ENCODE measurements at places on chromosomes 4 and X. TPM values are rescaled to one million over a fixed set of nuclear protein-coding genes. Genes with fewer than 3 reads are reported as not detected.

Gene AMTN
- 3.3 TPM for total RNA-seq

Gene AR
- 3.9 TPM for total RNA-seq

Gene TREX2
- 1.1 TPM for total RNA-seq

Gene MANBA
- total RNA-seq: 57.0 TPM

Gene APEX2
- total RNA-seq: 13.5 TPM

Gene TENM3
- 5.6 TPM for total RNA-seq

Gene AFM
- not detected for total RNA-seq

Gene MSANTD1
- total RNA-seq: 1.1 TPM

Gene CLCN5
- 19.5 TPM for total RNA-seq

Gene GK
- total RNA-seq: 27.9 TPM

Gene SLC49A3
- total RNA-seq: 23.2 TPM

Gene TCEAL7
- total RNA-seq: 3.5 TPM

Gene TAF7L
- not detected for total RNA-seq

Gene NPY2R
- total RNA-seq: not detected

Gene FAM184B
- 0.18 TPM for total RNA-seq

Gene WAS
- total RNA-seq: 16.4 TPM

Gene HSPA4L
- 8.3 TPM for total RNA-seq

Gene NAP1L3
- total RNA-seq: 2.0 TPM

Gene GCNA
- 3.2 TPM for total RNA-seq

Gene ZNF630
- 4.3 TPM for total RNA-seq

Gene SCARB2
- 223 TPM for total RNA-seq

Gene PLK4
- 5.8 TPM for total RNA-seq

Gene NOX1
- total RNA-seq: not detected

Gene MFAP3L
- 4.8 TPM for total RNA-seq

Gene CFAP99
- 1.3 TPM for total RNA-seq

Gene HMX1
- total RNA-seq: not detected

Gene QRFPR
- total RNA-seq: not detected

Gene LNX1
- total RNA-seq: 2.5 TPM

Gene HPGDS
- total RNA-seq: 4.8 TPM

All from left lung (tissue), 14 donors.